ENCODE measurements at places on chromosomes 7 and 10.

DNA sequence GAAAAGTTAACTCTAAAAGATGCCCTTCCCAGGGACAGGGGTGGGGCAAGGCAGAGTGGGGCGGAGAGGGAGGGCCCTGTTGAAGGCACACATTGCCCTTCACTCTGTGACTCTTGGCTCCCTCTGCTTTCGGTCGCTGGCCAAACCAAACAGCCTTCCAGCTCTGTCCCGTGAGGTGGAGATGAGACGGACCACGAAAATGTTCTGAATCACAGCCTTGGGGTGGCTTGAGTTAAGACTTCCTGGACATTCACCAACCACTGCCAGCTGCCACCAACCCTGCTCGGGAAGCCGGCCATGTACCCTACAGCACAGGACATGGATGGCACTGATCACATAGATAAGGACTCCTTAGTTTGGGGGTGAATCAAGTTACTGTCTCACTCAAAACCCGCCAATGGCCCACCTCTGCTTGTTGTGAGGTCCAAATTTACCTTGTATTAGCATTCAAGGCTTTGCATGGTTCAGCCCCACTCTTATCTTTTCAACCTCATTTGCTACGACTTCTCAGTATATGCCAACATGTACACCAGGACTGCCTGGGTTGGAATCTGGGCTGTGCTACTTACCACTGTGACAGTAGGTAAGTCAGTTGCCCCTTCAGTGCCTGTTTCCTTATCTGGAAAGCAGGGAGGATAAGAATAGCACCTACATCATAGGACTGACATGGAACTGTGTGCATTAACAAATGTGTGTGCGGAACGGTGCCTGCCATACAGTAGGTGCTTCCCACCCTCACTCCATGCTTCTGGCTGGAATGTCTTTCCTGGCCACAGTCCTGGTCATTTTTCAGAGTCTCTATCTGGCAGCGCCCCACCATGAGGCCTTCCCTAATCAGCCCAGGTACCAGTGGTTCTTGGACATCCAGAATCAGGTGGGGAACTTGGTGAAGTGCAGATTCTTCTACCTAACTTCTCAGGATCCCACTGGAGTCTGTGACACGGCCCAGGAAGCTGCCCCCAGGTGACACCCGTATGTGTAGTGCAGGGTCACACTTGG lies 28.0 kb downstream of the ITPRIP start:
- no peak for DNase-seq

- peak; percentile 29 for DNase-seq
Measured at GRCh38 chr7:23468526-23469149, 1.7 kb downstream of the IGF2BP3 start.

- DNase-seq = no peak
Measured at GRCh38 chr7:157282141-157282801, 54.5 kb upstream of the DNAJB6 start.

DNA sequence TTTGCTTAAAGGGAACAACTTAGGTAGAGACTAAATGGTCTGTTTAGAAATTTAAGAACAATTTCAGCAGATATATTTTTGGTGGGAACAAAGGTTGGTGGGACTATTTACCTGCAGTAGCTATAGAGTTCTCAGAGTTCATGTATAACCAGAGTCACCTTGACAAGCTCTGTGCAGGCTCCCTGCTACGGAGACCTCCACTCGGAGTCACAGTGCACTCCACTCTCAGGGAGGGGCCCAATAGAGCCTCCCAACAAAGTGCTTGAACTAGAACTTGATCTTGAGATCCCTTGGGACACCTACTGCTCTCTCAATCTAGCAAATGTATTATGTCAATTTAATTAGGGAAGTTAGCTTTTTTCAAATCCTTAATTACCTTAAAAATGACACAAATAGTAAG lies 2.3 kb downstream of the MYPN start:
- DNase-seq = no peak

DNA sequence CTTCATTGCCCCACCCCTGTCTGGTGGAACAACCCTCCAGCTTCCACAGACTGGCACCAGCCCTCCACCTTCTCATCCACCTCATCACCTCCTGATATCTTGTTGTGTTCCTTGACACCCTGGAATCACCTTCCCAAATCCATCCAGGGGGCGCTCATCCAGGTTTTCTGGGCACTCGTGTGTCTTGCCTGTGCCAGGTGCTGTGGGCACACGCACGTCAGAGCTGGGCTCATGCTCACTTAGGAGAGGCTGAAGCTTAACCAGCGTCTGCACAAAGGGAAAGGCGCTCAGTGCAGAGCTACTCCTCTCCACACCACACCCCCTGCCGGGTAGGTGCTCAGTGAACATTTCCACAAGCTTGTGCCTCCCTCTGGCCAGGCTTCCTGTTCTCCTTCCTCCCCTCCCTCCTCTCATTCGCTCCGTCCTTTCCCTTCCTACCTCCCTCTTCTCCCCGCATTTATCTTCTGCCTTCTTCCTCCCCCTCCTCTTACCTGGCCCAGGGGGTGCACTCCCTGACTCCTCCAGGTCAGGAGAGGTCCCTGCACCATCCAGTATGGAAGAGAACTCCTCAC lies 4.8 kb downstream of the ADCYAP1R1 start:
- no peak for DNase-seq

DNA sequence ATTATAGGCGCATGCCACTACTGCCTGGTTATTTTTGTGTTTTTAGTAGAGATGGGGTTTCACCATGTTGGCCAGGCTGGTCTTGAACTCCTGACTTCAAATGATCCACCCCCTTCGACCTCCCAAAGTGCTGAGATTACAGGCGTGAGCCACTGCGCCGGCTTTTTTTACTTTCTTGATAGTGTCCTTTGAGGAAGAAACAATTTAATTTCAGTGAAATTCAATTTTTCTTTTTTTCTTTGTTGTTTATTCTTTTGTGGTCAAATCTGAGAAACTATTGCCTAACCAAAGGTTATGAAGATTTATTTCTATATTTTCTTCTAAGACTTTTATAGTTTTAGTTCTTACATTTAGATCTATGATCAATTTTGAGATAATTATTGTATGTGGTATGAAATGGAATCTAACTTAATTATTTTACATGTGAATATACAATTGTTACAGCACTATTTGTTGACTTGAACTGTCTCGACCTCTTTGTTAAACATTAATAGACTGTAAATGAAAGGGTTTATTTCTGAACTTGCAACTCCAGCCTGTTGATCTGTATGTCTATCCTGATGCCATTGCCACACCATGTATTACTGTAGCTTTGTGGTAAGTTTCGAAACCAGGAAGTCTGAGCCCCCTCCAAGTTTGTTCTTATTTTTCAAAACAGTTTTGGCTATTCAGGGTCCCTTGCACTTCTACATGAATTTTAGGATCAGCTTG lies 19.8 kb upstream of the RASSF4 start:
- no peak for DNase-seq

- no peak for DNase-seq
Measured at GRCh38 chr10:30017966-30018365, 41.4 kb downstream of the JCAD start.

GRCh38 chr7:70942791-70943190 lies 189.2 kb upstream of the GALNT17 start:
- no peak for DNase-seq

- peak; percentile 35 for DNase-seq
Measured at GRCh38 chr7:143393267-143394041, 12.3 kb downstream of the ZYX start.

- DNase-seq = no peak
Measured at GRCh38 chr10:50566150-50566549, 57.6 kb downstream of the SGMS1 start.

GRCh38 chr10:33793793-33794192 lies 459.3 kb upstream of the NRP1 start:
- DNase-seq = no peak

GRCh38 chr10:80739963-80740715 lies 202.4 kb downstream of the SH2D4B start:
- no peak for DNase-seq

- DNase-seq = no peak
Measured at GRCh38 chr10:7192831-7193361, 217.9 kb downstream of the SFMBT2 start.
